ENCODE measurements at places on chromosomes 13 and 19.

- DNase-seq, result no peak
These were observed 797.7 kb upstream of the ARGLU1 start for GRCh38 chr13:107365466-107366215.

- DNase-seq, result no peak
These were observed 27.5 kb upstream of the KL start for GRCh38 chr13:32988608-32989289.

DNA sequence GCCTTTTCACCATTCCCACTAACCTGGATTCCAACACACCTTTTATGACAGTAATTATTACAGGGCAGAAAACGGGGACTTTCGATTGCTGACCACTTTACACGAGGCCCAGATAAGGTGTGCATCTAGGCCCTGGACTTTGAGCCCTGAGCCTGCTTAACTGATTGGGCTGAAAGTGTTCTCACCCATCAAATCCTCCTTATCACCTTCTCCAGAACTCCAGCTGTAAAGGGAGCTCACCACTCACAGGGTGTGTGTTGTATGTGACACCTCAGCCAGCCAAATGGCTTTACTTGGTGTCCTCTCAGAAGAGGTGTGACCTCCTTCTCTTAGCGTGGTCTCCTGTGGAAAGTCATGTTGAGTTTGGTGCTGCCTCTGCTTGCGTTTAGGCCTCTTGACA lies 36.5 kb downstream of the SIPA1L3 start:
- no peak for DNase-seq

DNA sequence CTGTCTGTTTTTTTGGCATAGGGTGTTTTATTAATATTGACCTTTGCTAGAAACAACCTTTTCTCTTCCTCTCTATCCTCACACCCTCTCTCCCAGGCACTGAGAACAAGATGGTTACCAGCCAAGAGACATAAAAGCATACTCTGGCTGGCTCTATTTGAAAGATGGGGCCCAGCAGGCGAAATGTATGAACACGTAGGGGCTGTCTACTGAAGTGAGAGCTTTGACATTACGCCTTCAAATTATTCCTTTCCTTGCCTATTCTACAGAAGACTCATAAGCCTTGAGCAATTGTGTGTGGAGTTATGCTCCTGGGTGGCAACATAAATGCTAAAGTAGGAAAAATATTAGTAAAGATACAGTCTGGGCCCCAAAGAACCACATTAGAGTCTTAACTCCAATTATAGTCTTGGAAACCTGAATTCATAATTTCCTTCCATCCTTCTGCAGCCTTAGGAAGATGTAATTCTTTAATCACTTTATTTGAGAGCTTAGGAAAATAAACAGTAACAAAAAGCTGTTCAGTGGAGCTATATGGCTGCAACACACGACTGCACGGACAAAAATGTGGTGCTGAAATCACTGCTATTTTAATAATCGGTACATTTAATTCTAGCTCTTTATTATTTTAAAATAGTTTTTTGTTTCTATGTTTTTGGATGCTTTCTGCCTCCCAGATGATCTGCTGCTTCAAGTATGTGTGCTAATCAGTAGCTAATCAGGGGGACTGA lies 122.3 kb upstream of the RNF113B start:
- no peak for DNase-seq

GRCh38 chr19:8355631-8356402 lies 8.1 kb upstream of the ANGPTL4 start:
- no peak for DNase-seq

GRCh38 chr19:21508198-21508597 lies 2.8 kb downstream of the ZNF429 start:
- DNase-seq, result no peak

DNA sequence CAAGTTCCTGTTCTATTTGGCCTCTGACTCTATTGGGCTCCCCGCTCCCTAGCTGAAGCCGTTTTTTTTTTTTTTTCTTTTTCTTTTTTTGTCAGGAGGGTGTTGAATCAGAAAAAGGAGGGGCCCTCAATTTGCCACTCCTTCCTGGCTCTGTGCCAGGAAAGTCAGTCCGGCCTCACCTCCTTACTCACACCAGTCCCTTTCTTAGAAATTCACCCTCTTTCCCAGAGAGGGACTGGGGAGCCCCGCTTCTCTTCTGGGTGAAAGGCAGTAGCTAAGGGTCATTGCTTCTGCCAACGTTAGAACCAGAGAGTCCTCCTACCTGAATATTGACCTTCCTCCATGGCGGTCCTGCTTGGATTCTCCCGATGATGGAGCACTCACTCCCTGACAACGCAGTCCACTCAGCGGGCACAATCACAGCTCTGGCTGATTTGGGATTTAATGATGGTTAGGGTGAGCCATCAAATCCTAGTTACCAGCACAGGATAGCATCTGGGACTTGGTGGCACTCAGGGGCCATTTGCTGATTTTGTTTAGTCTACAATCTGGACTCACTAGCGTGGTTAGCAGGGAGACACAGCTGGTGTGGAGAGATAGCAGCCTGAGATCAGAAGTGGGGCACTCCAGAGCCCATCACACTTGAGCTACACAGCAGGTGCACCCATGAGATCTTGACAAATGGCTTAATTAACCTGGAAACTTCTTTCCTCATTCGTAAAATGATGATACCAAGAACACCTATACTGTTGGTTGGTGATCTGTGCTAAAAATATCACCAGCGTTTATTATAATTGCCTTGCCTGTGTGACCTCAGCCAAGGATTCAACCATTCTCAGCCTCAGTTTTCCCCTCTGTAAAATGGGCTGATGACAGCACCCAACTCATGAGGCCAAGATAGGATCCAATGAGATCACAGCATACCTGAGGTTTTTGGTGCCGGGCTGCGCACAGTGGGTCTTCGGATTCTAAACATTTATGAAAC lies 2.2 kb downstream of the FCER2 start:
- no peak for DNase-seq

DNA sequence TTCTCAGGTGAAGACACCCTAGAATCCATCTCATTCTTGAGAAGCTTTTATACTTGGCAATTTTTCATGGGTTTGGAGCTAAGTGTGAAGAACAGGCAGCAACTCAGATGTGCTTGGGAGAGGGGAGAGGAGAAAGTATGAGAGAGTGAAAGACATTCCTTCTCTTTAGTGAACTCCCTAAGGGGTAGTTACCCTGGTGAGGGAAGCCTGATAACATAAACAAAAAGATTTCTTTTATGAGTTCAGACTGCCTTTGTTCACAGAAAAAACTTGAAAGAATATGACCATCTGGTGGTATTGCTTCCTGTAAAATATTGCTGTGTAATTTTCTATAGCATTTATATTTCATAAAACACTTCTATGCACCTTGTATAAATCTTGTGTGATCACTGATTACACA lies at the start of gene STOML3:
TSS of gene STOML3 (minus strand) at position 139 of the 400 bp plus-strand sequence. CDS start at position 29, 110 bp downstream.
- no peak for DNase-seq

GRCh38 chr13:46803586-46803985 lies 6.6 kb upstream of the ESD start:
- no peak for DNase-seq

DNA sequence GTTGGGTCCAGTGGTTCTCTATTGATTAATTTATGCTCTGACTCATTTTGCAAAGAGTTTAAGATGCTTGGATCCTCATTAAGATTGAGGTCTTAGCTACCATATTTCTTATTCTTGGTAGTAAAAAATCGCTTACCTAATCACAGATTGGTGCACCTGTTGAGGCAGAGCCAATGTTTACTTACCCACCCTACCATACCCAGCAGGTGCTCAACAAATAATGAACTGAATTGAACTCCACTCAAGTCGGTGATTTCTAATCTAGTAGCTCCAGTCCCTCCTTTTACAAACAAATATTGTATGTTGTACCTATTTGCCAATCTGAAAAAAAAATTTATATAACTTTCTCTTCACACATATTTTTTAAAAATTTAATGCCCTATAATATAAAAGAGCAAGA lies 361.0 kb downstream of the FGF14 start:
- no peak for DNase-seq
